ENCODE measurements at places on chromosomes 11 and 22. TPM values are rescaled to one million over a fixed set of nuclear protein-coding genes. Genes with fewer than 3 reads are reported as not detected.
A peak's percentile ranks its signal among the peaks of the same experiment; 100 is the strongest.

DNA sequence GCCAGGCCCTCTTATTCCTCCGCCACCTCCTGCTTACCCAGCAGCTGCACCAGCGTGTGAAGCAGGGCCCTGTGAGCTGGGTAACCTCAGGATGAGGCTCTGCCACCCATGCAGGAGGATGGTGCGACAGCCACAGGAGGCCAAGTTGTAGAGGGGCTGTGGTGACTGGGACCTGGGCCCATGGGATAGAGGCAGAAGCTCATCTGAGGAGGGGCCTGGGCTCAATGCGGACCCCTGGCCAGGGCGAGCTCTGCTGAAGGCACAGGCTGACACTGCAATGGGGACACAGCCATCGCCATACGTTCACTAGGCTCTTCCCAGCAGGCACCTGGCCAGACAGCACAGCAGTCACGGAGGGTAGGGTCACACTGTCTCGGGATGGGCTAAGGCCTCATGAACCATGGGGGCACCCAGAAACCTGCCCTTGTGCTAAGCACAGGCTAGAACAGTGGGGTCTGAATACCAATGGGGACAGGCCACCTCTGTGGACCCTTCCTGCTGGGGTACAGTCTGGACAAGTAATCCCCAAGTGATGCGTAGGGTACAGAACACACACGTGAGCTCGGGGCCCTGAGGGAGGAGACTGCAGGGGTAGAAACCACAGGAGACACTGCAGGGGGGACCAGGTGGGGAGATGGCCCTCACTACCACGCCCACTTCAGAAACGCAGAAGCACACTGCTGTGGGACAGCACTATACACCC, 35.3 kb downstream of the GNB1L start:
- DNase-seq, result no peak

DNA sequence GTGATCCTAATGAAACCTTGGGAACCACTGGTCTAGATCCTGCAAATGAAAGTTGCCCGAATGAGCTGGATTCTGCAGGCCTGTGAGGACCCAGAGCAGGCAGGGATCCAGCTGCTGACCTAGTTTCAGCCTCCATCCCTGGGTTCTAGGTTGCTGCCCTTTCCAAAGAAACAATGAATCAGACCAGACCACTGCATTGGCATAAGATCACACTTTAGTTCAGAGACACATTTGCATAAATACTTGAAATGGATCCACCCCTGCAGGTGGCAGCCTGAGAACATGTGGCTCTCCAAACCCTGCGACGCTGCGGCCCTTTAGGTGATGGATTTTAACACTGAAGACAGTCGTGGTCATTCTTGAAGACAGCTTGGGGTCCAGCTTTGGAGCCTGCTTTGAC, 23.7 kb downstream of the ADAMTS8 start:
- DNase-seq, result no peak

GRCh38 chr11:17385492-17385891, 3.0 kb downstream of the KCNJ11 start:
- no peak for DNase-seq

- no peak for DNase-seq
Measured at GRCh38 chr11:75931124-75931523, 116.1 kb downstream of the UVRAG start.

DNA sequence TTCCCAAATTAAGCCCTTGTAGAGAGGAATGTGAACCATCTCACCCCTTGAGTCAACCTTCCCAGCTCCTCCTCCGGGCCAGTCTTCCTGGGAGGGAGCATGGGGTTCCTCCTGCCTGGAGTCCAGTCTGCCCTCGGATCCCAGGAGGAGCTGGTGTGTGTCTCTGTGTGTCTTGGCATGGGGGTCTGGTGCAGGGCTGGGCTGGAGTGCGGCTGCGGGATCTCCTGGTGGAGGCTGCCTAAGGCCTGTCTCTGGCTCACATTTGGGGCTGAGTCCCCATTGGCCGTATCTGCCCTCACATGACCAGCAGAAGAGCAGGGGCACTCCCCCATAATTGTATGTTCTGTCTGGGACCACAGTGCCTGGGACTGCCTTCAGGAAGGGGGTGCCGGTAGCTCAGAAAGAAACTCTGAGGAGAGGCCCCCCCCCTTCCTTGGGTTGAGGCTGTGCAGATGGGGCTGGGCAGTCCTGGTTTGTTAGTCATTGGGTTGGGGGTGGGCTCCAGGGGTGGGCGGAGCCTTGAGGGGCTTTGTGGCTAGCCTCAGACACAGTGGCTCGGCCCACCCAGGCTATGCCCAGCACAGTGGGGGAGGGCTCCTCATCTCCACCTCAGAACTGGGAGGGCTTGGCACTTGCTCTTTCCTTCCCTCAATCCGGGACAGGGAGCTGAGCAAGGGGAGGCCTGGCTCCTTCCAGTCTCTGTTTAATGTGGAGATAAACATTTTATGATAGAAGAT, 2.9 kb downstream of the C1QTNF5 start:
- no peak for DNase-seq

- DNase-seq, result no peak
Measured at GRCh38 chr11:104043142-104043541, 6.7 kb downstream of the DDI1 start.

GRCh38 chr11:61621917-61622585, 41.2 kb upstream of the SYT7 start:
- no peak for DNase-seq

PYGM gene
- polyA plus RNA-seq, result 1.1 TPM

- no peak for DNase-seq
Measured at GRCh38 chr11:132655187-132655855, 877.0 kb downstream of the OPCML start.

GRCh38 chr11:113951537-113951936, 23.4 kb upstream of the HTR3A start:
- no peak for DNase-seq

CACNA1I gene
- 0.31 TPM for polyA plus RNA-seq

ARHGEF17 gene
- 71.0 TPM for polyA plus RNA-seq

DNA sequence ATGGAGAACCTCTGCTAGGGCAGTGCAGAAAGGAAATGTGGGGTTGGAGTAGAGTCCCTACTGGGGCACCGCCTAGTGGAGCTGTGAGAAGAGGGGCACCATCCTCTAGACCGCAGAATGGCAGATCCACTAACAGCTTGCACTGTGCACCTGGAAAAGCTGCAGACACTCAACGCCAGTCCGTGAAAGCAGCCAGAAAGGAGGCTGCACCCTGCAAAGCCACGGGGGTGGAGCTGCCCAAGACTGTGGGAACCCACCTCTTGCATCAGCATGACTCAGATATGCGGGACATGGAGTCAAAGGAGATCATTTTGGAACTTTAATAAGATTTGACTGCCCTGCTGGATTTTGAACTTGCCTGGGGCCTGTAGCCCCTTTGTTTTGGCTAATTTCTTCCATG, 8.7 kb downstream of the TSKU start:
- DNase-seq, result no peak

DNA sequence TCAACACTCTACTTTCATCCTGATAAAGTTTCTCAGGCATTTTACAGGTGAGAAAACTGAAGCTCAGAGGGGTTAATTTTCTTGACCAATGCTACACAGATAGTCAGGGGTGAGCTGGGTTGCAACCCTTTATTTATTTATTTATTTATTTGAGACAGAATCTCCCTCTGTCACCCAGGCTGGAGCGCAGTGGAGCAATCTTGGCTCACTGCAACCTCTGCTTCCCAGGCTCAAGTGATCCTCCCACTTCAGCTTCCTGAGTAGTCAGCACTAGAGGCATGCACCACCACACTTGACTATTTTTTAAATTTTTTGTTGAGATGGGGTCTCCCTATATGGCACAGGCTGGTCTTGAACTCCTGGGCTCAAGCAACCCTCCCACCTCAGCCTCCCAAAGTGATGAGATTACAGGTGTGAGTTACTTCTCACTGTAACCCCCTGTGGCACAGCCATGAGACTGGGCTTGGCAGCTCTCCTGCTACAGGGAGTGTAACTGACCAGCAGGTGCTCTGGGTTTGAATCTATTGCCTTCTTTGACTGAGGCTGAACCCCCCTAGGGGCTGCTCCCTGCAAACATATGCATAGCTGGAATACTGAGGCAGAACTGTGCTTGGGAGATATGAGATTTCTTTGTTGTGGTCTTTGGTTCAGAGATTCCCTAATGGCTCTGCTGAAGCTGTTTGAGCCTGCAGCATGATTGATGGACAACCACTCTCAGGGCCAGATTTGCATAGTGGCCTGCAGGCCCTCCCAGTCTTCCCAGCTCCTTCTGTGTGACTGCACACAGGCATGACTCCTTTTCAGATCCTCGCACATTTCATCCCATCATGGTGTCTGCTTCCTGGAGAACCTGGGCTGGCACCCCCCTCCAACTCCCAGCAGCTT, 6.1 kb downstream of the C11orf96 start:
- no peak for DNase-seq

DNA sequence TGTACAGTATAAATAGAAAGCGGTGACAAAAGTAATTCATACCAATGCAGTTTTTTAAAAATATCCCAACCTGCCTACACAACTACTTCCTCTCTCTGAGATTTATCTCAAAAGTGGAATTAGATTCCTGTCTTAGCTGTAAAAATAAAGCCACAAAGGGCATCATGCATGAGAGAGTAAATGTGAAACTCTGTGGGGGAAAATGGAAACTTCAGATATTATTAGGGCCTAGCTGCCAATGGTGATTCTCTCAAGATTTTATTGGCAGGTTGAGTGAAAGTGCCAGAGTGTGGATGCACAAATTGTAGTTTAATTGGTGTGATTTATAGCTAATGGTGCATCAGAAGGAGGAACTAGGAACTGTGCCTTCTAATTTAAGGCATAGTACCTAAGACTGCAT, 356.9 kb upstream of the CCDC90B start:
- no peak for DNase-seq

GRCh38 chr22:32016081-32016480, 27.0 kb upstream of the SLC5A1 start:
- no peak for DNase-seq

GRCh38 chr22:30196141-30196879, 50.2 kb downstream of the LIF start:
- DNase-seq, result peak; percentile 84

MIAT gene
- polyA plus RNA-seq, result 0.32 TPM

OR51S1 gene
- not detected for polyA plus RNA-seq

DNA sequence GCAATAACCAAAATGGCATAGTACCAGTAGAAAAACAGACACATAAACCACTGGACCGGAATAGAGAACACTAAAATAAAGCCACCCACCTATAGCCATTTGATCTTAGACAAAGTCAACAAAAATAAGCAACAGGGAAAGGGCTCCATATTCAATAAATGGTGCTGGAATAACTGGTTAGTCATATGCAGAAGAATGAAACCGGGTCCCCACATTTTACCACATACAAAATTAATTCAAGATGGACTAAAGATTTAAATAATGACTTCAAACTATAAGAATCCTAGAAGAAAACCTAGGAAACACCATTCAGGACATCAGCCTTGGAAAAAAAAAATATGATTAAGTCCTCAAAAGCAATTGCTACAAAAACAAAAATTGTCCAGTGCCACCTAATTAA, 30.1 kb upstream of the NOX4 start:
- no peak for DNase-seq

- peak; percentile 68 for DNase-seq
Measured at GRCh38 chr11:46238967-46239800, 38.3 kb upstream of the CREB3L1 start.

NRGN gene
- 24.4 TPM for polyA plus RNA-seq

- no peak for DNase-seq
Measured at GRCh38 chr11:65850217-65851082, 7.5 kb downstream of the CFL1 start.

DNA sequence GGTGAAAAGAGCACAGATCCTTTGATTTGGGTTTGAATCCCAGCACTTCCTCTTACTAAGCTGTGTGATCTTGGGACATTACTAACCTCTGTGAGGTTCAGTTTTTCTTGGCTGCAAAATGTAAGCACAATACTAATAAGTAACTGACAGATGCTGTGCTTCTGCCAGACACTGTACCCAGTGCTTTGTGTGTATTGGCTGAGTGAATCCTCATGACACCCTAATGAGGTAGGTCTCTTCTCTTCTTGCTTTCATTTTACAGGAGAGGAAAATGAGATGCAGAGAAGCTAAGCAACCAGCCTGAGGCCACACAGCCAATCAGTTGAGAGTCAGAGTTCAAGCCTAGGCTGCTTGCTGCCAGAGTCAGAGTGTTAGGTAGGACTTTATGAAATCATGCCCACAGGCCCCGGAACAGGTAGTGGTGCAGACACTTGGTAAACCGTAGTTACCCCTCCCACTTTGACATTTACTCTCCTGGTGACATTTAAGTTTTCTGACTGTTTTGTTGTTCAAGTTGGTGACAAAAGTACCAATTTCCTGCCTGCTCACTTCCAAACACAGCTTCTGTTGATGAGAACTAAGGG, 21.2 kb downstream of the PTPRJ start:
- DNase-seq, result no peak

CXCR5 gene
- not detected for polyA plus RNA-seq

GRCh38 chr22:46272762-46273431, 5.1 kb downstream of the TTC38 start:
- DNase-seq, result no peak

DNA sequence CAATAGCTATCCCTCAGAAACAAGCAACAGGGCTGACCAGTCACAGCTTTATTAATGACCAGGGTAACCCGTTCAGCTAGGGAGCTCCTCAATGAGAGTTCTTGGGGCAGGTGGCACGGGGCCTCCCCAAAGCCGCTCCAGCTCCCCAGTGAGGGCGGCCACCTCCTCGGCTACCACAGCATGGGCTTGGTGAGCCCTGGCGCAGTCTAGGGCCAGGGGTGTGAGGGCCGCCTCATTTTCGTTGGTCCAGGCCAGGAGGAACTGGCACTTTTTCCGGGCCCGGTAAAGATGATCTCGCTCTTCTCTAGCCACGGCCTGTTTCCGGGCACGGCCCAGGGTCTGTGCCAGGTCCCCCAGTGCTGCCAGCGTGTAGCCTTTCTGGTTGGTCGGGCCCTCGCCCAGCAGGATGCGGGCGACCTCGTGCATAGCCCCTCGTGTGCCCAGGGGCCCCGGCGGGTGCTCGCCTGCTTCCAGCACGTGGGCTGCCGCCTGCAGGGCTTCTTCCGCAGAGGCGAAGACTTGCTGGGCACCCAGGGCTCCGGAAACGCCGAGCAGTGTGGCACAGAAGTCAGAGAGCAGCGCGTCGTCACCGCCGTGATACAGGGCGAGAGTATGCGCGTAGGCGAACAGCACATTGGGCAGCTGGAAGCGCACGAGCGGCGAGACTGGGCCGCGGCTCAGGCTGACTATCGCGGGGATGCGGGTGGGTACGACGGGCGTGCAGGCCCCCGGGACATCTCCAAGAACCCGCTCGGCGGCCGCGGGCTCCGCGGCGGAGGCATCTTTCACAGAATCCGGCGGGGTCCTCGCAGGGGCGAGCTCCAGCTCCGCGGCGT, 913 bp downstream of the ZNHIT2 start:
- DNase-seq, result no peak

DNA sequence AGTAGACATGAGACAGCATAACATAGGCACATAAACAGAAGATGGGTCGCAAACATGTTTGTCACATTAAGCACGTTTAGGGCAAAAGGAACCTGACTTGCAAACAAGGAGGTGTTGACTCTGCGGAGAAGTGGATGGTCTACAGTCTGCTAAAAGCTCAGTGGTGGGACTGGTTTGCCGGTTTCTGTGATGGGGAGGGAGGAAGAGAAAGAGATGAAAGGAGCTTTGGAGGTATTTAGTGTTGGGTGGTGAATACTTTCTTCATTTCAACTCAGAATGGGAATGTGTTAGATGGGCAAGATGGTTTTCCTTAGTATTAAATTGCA, 191.4 kb upstream of the SORL1-AS1 start:
- no peak for DNase-seq

FXYD6 gene
- 124 TPM for polyA plus RNA-seq

GAB2 gene
- 16.8 TPM for polyA plus RNA-seq
